ENCODE measurements at places on chromosomes 6 and 20.

DNA sequence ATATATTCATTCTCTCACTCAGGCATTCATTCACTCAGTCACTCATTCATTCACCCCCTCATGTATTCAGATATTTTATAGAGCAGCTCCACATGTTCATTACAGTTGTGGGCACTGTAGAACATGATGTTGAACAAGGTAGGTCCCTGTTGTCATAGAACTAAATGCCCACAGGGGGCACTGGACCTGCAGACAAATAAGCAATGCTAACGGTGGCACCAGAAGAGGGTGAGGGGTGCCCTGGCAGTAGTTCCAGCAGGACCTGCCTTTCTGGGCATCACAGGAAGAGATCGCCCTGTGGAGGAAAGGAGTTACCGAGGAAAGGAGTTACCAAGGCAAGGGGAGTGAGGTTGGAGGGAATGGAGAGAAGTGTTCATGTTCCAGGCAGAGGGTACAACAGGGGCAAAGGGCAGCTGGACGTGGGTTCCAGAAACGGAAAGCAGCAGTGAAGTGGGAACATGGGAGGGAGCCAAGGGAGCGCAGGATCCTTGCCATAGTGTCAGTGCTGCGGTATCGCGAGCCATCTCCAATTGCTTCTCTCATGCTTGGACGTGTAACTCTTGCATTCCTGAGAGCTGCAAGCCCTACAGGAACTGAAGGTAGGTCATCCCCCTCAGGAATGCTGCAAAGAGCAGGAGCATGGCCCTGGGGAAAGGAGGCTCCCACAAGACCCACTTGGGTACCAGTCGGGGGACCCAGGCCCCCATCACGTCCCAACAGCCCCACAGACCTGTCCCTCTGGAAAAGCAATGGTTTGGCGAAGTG lies 128.2 kb downstream of the EDN3 start:
- H3K36me3 ChIP-seq, result no peaks in the 10 kb centered on the region
- H3K4me1 ChIP-seq, result peaks cover 7% of the 10 kb centered on the region
- no peak overlapping the region for H3K27ac ChIP-seq
- H3K27me3 ChIP-seq, result no peaks in the 10 kb centered on the region
- no peak for DNase-seq

- no peaks in the 10 kb centered on the region for H3K4me1 ChIP-seq
- no peak overlapping the region for H3K27ac ChIP-seq
- H3K4me3 ChIP-seq, result no peak overlapping the region
Observed at GRCh38 chr20:4511776-4512175, 209.9 kb upstream of the PRND start.

DNA sequence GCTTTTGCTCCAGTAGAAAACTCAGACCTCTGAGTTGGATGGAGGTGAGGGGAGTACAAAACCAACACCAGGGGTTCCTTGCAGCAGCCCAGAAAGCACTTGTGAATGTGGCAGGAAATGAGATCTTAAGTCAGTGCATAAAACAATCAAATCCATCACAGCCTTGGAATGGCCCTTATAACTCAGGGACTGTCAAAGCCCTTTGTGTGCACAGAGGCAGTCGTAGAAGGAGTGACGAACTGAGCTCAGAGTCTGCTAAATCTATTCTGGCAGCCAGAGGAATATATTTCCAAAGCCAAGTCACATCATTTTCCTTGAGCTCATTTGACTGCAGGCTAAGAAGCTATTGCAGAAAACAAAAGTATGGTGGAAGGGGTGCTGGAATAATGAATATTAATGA lies 676.6 kb downstream of the DHX35 start:
- H3K27me3 ChIP-seq, result no peaks in the 10 kb centered on the region
- no peaks in the 10 kb centered on the region for H3K4me1 ChIP-seq
- DNase-seq, result no peak
- no peaks in the 10 kb centered on the region for H3K36me3 ChIP-seq
- H3K4me3 ChIP-seq, result no peak overlapping the region
- H3K27ac ChIP-seq, result no peak overlapping the region

GRCh38 chr6:12459945-12460661 lies 169.9 kb downstream of the EDN1 start:
- no peak overlapping the region for H3K27ac ChIP-seq
- no peaks in the 10 kb centered on the region for H3K4me1 ChIP-seq
- H3K36me3 ChIP-seq, result no peaks in the 10 kb centered on the region
- no peak overlapping the region for H3K4me3 ChIP-seq
- no peak for DNase-seq
- H3K27me3 ChIP-seq, result no peaks in the 10 kb centered on the region

DNA sequence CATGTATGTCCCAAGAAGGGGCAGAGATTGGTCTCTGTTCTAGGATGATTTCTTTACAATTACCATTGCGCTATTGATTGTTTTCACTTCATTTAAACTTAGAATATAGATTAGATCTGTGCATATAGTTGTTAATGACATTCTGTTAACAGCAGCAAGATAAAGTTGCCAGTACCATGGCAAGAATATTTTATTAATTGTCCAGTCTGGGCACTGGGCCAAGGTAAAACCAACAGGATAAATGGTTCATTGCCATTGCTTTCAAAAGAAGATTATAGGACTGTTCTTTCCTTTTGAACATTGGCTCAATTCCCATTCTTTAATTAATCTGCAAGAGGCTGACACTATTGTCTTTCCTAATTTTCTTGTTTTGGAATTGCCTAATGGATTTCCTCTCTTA lies 592.4 kb downstream of the RFPL4B start:
- no peak overlapping the region for H3K27ac ChIP-seq
- no peaks in the 10 kb centered on the region for H3K4me1 ChIP-seq
- no peak overlapping the region for H3K4me3 ChIP-seq
- no peak for DNase-seq
- no peaks in the 10 kb centered on the region for H3K27me3 ChIP-seq

DNA sequence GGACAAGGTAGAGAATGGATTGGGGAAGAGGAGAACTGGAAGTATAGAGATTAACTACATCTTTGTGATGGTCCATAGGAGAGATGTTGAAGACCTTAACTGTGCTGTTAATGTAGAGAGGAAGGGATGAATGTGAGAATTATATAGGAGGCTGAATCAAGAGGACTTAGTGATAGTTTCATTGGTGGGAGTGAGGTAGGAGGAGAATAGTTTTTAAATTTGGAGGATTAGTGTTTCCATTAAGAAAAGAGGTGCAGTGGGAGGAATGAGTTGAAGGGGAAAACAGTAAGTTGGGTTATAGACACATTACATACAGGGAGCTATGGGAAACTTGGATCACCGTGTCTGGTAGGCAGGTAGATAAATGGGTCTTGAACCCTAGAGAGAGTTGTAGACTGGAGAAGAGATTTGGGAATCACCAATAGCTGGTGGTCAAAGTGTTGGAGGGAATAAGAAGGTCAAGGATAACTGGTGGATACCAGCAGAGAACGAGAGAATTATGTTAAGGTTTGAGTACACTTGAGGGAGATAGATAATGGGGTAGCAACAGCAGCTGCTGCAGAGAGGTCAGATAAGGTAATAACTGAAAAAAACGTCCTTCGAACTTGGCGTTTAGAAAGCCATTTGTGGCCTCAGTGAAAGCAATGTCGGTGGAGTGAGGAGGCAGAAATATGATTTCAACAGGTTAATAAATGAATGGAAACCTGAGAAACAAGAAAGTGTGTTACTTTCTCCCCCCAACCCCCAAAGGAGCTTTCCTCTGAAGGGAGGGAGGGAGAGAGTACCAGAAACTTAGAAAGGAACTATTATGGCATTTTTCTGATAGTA lies 3.1 kb downstream of the C6orf89 start:
- no peak for DNase-seq
- peaks cover 19% of the 10 kb centered on the region for H3K4me1 ChIP-seq
- no peaks in the 10 kb centered on the region for H3K27me3 ChIP-seq
- no peak overlapping the region for H3K4me3 ChIP-seq

Data from CD4-positive, alpha-beta T cell (primary cell).